ENCODE measurements at places on chromosomes 1 and 21.

GRCh38 chr21:46498335-46499050 lies 39.8 kb downstream of the DIP2A start:
- no peak for DNase-seq

DNA sequence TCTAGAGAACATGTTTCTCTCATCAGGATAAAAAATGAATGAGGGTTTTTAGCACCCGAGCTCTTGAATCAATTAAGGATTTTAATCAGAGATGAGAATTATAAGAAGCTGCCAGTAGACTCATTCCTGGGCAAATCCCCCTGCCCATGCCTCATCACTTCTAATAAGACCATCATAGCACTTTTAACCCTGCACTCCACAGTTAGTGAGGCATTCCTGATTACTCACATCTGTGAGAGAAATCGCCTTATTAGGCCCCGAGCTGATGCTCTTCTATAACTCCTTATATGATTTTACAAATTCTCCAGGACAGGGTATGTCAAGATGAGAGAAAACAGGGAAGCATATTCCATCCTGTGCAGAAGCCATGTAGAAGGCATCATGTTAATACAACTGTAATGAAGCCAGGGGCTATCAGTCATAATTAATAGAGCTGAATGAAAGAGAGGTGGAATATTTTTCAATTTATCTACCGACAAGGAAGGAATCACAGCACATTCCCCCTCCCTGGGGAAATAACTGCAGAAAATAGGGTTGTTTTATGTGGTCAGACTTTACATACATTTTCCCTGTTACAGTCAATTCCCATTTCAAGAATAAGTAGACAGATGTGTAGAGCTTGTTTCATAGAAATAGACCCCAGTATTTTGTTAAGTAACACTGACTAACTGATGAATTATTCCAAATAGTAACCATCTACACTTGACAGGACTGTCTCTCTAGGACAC lies 272.7 kb downstream of the HHIPL2 start:
- no peak for DNase-seq

DNA sequence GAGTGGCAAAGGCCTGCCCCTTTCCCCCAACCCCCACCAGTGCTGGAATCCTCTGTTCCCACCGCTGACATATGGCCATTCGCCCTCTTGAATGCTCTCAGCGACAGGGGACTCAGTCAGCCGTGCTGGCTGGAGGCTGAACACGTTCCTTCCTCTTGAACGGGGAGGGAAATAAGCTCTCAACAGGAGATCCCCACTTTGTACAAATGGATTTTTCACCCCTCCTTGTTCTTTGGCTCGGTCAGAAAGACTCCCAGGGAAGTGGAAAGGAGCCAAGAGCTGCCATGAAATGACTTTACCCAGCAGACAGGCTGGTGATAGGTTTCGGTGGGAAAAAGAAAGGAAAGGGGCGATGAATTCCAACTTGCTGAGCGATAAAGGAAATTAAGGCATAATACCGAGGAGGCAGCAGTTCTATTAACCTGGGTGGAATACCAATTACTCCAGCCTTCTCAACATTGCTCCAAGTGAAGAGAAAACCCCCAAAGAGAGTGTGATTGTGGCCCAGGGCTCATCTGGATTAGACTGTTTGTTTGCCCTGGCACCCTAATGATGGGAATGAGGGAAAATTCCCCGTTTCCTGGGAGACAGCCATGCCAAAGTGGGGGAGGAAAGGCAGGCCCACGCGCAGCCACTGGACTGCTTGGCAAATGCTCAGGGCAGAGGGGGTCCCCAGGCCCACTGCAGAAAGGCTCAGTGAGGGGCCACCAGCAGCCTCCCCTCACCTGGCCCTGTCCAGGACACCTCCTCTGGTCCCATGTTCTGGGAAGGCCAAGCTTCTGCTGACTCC lies 23.9 kb downstream of the LRP8 start:
- DNase-seq: no peak

DNA sequence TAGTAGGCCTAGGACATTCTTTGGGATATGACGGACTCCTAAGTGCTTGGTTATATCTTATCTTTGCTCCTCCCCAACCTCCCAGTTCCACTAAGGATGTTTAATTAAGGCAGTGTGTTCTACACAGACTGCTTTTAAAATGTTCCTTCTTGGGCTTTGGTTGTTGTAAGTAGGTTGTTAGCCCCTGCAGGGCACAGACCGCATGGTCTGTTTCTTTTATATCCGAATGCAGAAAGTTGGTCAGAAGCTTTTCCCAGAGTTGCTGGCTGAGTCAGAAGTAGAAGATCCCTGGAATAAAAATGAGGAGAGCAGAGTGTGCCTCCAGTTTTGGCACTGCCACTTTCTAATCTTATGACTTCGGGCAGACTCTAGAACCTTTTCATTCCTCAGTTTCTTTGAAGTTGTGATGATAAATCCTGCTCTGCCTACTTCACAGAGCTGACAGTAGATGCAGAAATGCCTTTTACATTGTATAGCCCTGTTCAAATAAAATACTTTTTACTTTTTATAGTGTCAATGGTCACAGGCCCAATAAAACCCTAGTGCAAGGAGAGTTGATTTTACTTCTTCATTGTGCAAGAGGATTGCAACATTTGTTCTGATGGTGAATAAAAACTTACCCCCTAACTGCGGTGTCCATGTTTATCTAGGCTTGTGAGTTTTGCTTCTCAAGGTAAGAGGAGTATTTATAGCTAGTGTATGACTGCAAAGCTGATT lies 18.4 kb downstream of the FMN2 start:
- DNase-seq: no peak

GRCh38 chr1:209429611-209430010 lies 153.9 kb upstream of the CAMK1G start:
- no peak for DNase-seq

GRCh38 chr1:109299558-109300343 lies 7.1 kb downstream of the MYBPHL start:
- no peak for DNase-seq

GRCh38 chr1:5982276-5982675 lies 9.9 kb downstream of the NPHP4 start:
- DNase-seq: no peak

GRCh38 chr1:116412480-116412798 lies 39.4 kb downstream of the ATP1A1 start:
- no peak for DNase-seq

DNA sequence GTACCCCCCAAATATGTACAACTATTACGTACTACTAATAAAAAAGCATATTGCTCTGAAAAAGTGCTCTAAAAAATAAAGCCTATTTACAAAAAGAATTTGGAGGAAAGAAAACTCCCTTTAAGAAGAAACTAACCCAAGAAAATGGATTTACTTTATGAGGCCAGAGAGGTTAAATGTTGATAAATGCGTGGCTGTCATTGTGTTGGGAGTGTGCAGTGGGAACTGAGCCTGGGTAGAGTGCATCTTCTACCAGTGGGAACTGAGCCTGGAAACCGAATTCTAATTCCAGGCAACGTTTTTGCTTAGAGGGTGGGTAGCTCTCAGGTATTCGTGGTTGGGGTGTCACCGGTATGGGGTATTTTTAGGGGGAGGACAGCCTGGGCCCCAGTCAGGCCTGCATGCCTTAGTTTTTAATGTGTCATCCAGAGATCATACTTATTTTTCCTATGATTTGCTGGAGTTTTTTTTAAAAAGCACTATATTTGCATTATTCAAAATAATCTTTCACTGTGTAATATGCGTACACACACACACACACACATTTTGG lies 24.1 kb upstream of the RNF187 start:
- no peak for DNase-seq

DNA sequence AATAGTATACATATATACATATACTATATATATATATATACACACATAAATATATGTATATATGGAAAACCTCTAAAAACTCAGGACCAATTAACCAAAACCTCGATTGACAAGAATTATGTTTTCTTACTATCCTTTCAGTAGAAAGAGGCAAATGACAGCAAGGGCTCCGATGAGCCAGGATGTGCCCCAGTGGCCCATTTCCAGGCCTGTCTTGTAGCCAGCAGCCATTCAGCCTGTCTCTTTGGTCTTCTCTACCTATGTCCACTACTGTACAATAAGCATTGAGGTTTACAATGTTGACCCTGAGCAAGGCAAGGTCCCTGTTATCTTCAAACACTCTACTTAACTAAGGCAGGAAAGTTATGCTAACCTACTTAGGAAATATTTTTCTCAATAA lies 9.8 kb downstream of the KCNA2 start:
- DNase-seq: no peak

DNA sequence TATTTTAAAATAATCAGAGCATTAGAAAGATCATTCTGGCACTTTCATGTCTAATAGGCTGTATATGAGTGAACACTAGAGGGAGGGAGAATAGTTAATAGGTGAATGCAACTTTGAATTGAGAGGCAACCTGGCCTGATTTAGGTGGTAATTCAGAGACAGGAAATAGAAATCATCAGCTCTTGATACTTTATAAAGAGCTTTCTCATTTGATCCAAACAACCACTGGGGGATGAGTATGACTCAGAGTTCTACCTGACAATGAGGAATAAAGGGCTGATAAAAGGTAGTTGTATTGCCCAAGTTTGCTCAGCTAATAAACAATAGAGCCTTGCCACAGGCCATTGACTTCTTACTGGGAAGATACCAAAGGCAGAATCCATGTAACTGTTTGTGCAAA lies 5.2 kb upstream of the FAM89A start:
- no peak for DNase-seq

DNA sequence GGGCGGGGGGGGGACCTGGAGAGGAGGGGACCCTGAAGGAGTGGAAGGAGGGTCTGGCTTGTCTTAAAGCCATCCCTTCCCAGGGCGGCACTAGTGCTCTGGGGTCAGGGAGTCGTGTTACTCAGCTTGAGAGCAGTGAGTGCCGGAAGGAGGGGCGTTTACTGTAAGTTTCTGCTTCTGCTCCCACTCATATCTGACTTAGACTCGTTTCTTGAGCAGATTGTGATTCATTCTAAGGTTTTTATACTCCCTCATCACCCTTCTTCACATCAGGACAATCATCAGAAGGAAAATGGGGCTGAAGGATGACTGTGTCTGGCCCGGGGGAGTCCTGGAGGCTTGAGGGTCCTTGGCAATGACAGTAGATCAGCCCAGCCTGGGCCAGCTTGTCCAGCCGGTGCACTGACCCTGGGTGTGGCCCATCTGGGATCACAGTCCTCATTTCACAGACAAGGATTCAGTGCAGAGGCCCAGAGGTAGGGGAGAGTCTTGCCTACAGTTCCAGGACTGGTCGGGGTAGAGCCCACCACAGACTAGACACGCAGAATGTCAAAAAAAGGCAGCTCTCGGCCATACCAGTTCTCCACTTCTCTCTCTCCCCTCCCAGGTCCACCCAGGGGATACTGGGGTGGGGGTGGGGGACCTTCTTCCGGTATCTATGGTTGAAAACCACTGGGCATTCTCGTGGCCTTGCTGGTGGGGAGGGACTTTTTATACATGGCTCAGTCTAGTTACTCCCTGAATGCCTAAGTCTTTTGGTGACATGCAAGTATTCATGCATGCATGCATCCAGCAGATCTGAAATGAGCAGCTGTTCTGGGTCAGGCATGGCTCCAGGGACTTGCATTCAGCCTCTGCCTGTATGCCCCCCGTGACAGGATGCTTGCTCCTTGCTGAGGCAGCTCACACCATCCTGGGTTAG lies 5.1 kb downstream of the TNFRSF8 start:
- no peak for DNase-seq

- no peak for DNase-seq
Observed at GRCh38 chr1:208852911-208853310, 608.7 kb upstream of the PLXNA2 start.

GRCh38 chr1:199123615-199124014 lies 484.8 kb downstream of the PTPRC start:
- DNase-seq: no peak

Measured in COR-L47 (cell line).